ENCODE measurements at places on chromosomes 13 and 19.

DNA sequence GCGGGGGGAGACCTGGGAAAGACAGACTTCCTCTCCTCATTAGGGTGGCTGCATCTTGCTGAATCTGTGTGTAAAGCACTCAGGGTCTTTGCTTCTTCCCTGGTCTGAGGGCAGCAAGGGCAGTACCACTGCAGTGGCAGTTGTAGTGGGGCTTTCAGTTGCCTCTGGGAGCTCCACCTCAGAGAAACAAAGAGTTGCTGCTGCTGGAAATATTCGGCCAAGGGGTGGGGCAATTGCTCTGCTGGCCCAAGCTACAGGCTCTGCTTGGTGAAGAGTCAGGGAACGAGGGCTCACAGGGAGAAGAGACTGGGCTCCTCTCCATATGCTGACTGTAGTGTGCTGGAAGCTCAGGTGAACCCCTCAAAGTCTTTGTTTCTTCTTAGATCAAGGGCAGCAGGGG is 52.5 kb downstream of the POSTN start:
- no peaks in the 10 kb centered on the region for H3K4me1 ChIP-seq
- H3K36me3 ChIP-seq, result no peaks in the 10 kb centered on the region
- H3K27me3 ChIP-seq, result no peaks in the 10 kb centered on the region
- no peak overlapping the region for H3K27ac ChIP-seq
- DNase-seq, result no peak
- H3K4me3 ChIP-seq, result no peak overlapping the region

GRCh38 chr13:39682788-39683187 is 27.3 kb downstream of the COG6 start:
- H3K4me1 ChIP-seq, result no peaks in the 10 kb centered on the region
- DNase-seq, result no peak
- no peak overlapping the region for H3K4me3 ChIP-seq

GRCh38 chr19:50808856-50809255 is 14.7 kb downstream of the KLK1 start:
- no peak overlapping the region for H3K27ac ChIP-seq
- H3K4me1 ChIP-seq, result peaks cover 4% of the 10 kb centered on the region
- no peak overlapping the region for H3K4me3 ChIP-seq
- H3K27me3 ChIP-seq, result no peaks in the 10 kb centered on the region

DNA sequence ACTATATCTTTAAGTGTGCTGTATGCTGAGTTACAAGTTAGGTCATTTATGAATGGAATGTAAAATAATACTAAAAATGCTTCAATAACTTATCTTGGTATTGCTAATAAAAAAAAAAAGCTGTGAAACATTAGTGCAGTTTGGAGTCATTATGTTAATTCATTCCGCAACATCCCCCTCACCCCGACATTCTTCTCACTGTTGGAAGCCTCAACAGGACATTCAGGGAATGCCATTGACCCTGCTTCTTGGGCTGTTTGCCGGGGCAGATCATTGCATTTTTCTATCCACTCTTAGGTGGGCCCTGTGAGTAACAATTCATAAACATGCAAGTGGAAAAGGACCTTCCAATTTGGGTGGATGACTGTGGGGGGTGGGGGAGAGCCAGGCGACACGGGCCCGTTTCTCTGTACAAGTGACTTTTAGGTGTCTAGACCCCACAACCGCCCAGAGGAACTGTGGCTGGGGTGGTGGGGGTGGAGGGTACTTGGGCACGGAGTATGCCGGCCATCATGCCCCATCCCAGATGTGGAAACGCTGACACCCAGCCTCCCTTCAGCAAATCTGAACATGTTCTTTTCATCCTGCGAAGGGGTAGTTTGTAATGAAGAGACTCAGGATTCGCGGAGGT is 185.9 kb downstream of the ZNF536 start:
- no peak overlapping the region for H3K4me3 ChIP-seq
- DNase-seq, result no peak
- H3K4me1 ChIP-seq, result no peaks in the 10 kb centered on the region
- no peaks in the 10 kb centered on the region for H3K27me3 ChIP-seq

GRCh38 chr13:74919914-74920313 is 562.1 kb downstream of the TBC1D4 start:
- DNase-seq, result no peak
- H3K4me3 ChIP-seq, result no peak overlapping the region
- no peak overlapping the region for H3K27ac ChIP-seq
- no peaks in the 10 kb centered on the region for H3K27me3 ChIP-seq
- no peaks in the 10 kb centered on the region for H3K4me1 ChIP-seq

GRCh38 chr19:14147797-14148605 is 11.6 kb upstream of the ASF1B start:
- peaks cover 10% of the 10 kb centered on the region for H3K4me1 ChIP-seq
- no peak overlapping the region for H3K4me3 ChIP-seq
- DNase-seq, result peak; percentile 22
- H3K36me3 ChIP-seq, result no peaks in the 10 kb centered on the region

DNA sequence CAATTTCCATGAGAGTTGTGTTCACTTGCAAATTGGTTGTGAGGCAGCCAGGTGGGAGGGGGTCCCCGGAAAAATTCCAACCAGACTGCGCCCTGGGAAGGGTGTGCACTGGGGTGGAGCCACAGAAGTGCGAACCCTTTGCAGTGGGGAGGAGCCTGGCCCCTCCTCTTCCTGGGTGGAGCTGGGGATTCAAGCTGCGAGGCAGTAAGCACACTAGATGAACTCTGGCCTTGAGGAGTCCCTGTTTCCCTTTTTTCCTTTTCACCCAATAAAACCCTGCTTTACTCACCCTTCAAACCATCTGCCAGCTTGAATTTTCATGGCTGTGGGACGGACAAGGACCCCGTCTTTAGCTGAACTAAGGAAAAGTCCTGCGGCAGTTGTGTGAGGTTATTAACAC is 31.0 kb upstream of the MBNL2 start:
- H3K27me3 ChIP-seq, result no peaks in the 10 kb centered on the region
- H3K36me3 ChIP-seq, result no peaks in the 10 kb centered on the region
- H3K4me1 ChIP-seq, result peaks cover 9% of the 10 kb centered on the region
- DNase-seq, result no peak
- no peak overlapping the region for H3K27ac ChIP-seq

DNA sequence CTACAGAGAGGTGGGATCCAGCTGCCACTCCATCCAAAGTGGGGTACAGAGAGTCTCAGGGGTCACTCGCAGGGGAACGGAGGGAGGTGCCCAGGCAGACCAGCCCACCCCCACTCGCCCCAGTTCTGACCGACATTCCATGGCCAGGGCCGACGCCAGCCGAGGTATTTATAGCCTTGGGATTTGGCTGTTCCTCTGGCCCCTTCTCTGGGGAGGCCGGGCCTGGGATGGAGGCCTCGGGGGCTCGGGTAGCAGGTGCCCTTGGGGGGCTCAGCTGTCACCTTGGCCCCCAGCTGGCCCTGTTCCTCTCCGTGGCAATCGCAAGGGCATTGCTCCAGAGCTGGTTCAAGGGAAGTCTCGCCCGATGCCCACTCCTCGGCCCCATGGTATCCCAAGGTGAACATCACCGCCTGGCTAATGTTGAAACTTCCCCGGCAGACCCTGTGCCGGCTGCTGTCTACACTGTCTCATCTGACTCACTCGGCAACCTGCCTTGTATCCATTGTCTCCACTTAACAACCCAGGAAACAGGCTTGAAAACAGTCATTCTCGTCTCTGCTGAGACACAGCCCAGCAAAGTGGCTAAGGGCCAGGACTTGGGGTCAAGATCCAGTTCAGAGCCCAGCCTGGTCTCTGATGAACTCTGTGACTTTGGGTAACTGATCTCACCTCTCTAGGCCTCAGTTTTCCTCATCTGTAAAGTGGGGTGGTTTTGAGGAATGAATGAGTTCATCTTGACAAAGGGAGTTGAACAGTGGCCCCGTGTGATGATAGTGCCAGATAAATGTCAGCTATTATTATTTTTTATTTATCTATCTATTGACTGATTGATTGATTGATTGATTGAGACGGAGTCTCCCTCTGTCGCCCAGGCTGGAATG is 9.7 kb downstream of the PRKACA start:
- no peaks in the 10 kb centered on the region for H3K36me3 ChIP-seq
- DNase-seq, result peak; percentile 46
- no peak overlapping the region for H3K4me3 ChIP-seq

DNA sequence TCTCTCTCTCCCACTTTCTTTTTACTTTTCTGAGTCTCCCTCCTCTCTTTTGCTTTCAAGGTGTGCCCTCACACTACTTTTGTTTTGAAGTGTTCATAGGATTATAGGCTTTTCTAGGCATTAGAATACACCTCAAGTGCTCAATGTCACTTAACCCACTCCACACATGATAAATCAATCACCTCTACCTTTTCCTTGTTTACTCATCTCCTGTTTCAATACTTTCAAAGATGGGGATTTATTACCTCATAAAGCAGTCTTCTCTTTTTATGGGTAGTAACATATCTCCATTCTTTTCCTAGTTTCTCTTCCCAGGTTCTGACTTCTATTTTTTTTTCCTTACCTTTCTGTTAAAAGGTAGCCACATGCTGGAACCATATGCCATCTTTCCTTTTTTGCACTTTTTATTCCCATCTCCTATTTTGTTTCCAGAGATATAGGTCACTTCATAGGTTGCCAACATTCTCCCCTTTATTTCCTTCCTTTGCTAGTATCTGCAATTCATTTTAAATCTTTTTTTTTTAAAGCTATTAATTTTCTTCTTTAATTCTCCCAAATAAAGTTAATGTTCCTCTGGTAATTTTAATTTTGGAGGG is 137.6 kb upstream of the SLC10A2 start:
- H3K36me3 ChIP-seq, result no peaks in the 10 kb centered on the region
- DNase-seq, result no peak
- H3K4me1 ChIP-seq, result no peaks in the 10 kb centered on the region
- H3K4me3 ChIP-seq, result no peak overlapping the region

GRCh38 chr13:60329221-60329923 is 67.6 kb upstream of the TDRD3 start:
- no peaks in the 10 kb centered on the region for H3K36me3 ChIP-seq
- H3K27ac ChIP-seq, result no peak overlapping the region
- no peaks in the 10 kb centered on the region for H3K27me3 ChIP-seq
- H3K4me1 ChIP-seq, result no peaks in the 10 kb centered on the region

DNA sequence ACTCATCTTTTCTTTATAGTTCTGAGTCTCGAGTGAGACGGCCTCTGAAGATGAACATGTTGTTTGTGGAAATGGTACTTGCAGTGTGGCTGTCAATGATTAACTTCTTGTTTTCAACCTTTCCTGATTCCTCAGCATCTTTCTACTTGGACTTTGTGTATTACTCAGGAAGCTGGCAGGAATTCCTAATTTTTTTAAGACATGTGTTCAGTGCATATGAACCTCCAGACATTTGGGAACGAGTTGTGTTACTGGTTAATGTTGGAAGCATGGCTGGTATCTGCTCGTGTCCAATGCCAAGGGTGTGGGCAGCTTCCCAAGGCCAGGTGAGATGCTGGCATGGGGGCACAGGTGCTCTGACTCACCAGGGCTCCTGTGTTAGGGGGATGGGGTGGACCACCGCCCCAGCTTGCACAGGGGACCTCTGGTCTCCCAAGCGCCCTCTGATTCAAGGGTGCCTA is 61.1 kb upstream of the MCF2L start:
- H3K27ac ChIP-seq, result no peak overlapping the region
- H3K4me3 ChIP-seq, result no peak overlapping the region
- no peak for DNase-seq
- no peaks in the 10 kb centered on the region for H3K4me1 ChIP-seq
- no peaks in the 10 kb centered on the region for H3K36me3 ChIP-seq

- H3K36me3 ChIP-seq, result no peaks in the 10 kb centered on the region
- no peak for DNase-seq
- no peaks in the 10 kb centered on the region for H3K27me3 ChIP-seq
- H3K27ac ChIP-seq, result no peak overlapping the region
- no peak overlapping the region for H3K4me3 ChIP-seq
These were observed 5.1 kb upstream of the DNM2 start for GRCh38 chr19:10712754-10713153.

- DNase-seq, result no peak
- no peak overlapping the region for H3K4me3 ChIP-seq
- no peaks in the 10 kb centered on the region for H3K27me3 ChIP-seq
- H3K36me3 ChIP-seq, result no peaks in the 10 kb centered on the region
- no peak overlapping the region for H3K27ac ChIP-seq
These were observed 85.4 kb upstream of the TUBA3C start for GRCh38 chr13:19266979-19267378.

DNA sequence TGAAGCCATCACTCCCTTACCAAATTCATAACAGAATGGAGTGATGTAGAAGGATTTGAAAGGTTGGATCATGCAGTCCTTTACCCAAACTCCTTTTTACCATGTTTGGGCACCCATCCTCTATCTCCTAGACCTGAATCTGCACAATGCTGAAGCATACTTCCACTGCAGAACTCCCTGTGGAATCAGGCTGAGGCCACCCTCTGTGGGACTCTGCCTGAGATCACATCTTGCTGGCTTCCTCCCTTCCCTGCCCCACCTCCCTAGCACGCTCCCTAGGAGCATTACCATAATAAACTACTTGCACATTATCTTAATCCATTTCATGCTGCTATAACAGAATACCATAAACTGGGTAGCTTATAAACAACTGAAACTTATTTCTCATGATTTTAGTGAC is 68.4 kb upstream of the VSTM2B start:
- H3K36me3 ChIP-seq, result no peaks in the 10 kb centered on the region
- H3K4me3 ChIP-seq, result no peak overlapping the region
- DNase-seq, result no peak
- no peaks in the 10 kb centered on the region for H3K27me3 ChIP-seq
- H3K4me1 ChIP-seq, result no peaks in the 10 kb centered on the region

GRCh38 chr19:1248139-1248785 is at the start of gene MIDN:
TSS of gene MIDN (plus strand) at chr19:1248583. CDS start at chr19:1250297, 1,714 bp downstream.
- peak within 1 kb of the TSS; percentile 95 for H3K27ac ChIP-seq
- DNase-seq, result peak; percentile 75
- H3K27me3 ChIP-seq, result no peaks in the 10 kb centered on the region

DNA sequence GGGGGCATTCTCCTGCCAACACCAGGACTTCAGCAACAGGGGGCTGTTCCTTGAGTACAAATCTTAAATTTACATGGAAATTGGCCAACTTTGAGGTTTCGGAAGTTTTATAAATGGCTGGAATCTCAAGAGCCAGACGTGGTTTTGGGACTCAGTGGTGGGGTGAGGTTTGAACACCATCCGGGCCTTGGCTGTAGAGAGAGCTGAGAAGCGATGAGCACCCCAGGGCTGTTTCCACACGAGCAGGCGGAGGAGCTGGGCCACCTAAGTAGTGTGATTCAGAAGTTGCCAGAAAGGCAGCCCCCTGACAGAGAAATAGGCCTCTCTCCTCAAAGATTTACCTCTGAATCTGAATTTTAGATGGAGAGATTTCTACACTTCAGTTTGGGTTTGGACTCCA is 89.0 kb downstream of the FGF9 start:
- no peaks in the 10 kb centered on the region for H3K27me3 ChIP-seq
- no peak for DNase-seq
- H3K4me1 ChIP-seq, result no peaks in the 10 kb centered on the region
- H3K4me3 ChIP-seq, result no peak overlapping the region

Measured in astrocyte (in vitro differentiated cells and primary cell).